Small intestine (tissue), 16 donors: ENCODE measurements at places on chromosomes 7 and 10. TPM values are rescaled to one million over a fixed set of nuclear protein-coding genes. Genes with fewer than 3 reads are reported as not detected.

The ZNF365 gene
- not detected for polyA plus RNA-seq

The TDRD1 gene
- polyA plus RNA-seq, result not detected

DNA sequence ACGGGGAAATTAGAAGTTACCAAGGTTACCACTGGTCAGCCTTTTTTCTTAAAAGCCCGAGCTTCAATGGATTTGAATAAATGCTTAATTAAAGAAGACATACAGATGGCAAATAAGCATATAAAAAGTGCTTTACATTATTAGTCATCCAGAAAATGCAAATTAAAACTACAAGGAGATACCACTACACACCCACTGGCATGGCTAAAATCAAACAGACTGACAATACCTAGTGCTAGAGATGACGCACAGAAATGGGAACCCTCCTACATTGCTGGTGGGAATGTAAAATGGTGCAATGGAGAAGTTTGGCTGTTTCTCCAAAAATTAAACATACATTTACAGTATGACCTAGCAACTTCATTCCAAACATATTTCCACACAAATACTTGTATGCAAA lies 38.3 kb upstream of the CREB5 start:
- H3K4me3 ChIP-seq, result no peak overlapping the region
- DNase-seq, result no peak
- no peaks in the 10 kb centered on the region for H3K27me3 ChIP-seq
- no peak overlapping the region for H3K27ac ChIP-seq
- no peaks in the 10 kb centered on the region for H3K4me1 ChIP-seq

- H3K4me3 ChIP-seq, result no peak overlapping the region
- no peaks in the 10 kb centered on the region for H3K4me1 ChIP-seq
- no peak for DNase-seq
Measured at GRCh38 chr7:130971297-130971696, 237.3 kb upstream of the KLF14 start.

- H3K4me3 ChIP-seq, result no peak overlapping the region
- no peak overlapping the region for H3K27ac ChIP-seq
- no peaks in the 10 kb centered on the region for H3K4me1 ChIP-seq
- DNase-seq, result no peak
- H3K36me3 ChIP-seq, result no peaks in the 10 kb centered on the region
- no peaks in the 10 kb centered on the region for H3K27me3 ChIP-seq
Measured at GRCh38 chr7:130189343-130189742, 15.9 kb downstream of the TMEM209 start.

DNA sequence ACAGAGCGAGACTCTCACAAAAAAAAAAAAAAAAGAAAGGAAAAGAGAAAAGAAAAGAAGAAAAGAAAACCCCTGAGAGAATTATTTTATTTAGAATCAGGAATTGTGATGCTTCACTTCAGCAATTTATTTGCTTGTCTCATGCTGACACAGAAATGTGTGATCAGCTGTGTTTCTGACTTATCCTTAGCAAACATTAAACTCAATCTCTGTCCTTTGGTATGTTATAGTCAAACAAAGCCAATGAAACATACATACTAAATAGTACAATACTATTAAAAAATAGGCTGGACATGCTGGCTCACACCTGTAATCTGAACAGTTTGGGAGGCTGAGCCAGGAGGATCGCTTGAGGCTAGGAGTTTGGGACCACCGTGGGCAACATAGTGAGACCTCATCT lies 733.0 kb upstream of the FZD8 start:
- no peak for DNase-seq
- no peak overlapping the region for H3K4me3 ChIP-seq
- H3K4me1 ChIP-seq, result no peaks in the 10 kb centered on the region
- no peaks in the 10 kb centered on the region for H3K36me3 ChIP-seq

GRCh38 chr10:32340596-32341180 lies 6.3 kb downstream of the EPC1 start:
- no peaks in the 10 kb centered on the region for H3K36me3 ChIP-seq
- no peak for DNase-seq
- no peak overlapping the region for H3K27ac ChIP-seq

GRCh38 chr7:131111081-131111576 lies 216.5 kb upstream of the MKLN1 start:
- no peaks in the 10 kb centered on the region for H3K36me3 ChIP-seq
- no peak overlapping the region for H3K27ac ChIP-seq
- H3K4me3 ChIP-seq, result no peak overlapping the region
- peaks cover 2% of the 10 kb centered on the region for H3K4me1 ChIP-seq
- no peaks in the 10 kb centered on the region for H3K27me3 ChIP-seq
